WTC11 (cell line): ENCODE measurements at places on chromosomes 7 and 10. TPM values are rescaled to one million over a fixed set of nuclear protein-coding genes. Genes with fewer than 3 reads are reported as not detected.
A peak's percentile ranks its signal among the peaks of the same experiment; 100 is the strongest.

GRCh38 chr10:70816220-70816894 lies 609 bp downstream of the SGPL1 start:
- peak overlapping the region; percentile 86 for H3K4me3 ChIP-seq
- peak overlapping the region; percentile 93 for H3K27ac ChIP-seq
- DNase-seq, result peak; percentile 67
- peaks cover 11% of the 10 kb centered on the region for H3K36me3 ChIP-seq

The LRIT1 gene
- not detected in 3 replicates for total RNA-seq

The IMPDH1 gene
- 42.8 to 54.2 TPM (median 44.1 TPM) in 3 replicates for total RNA-seq

DNA sequence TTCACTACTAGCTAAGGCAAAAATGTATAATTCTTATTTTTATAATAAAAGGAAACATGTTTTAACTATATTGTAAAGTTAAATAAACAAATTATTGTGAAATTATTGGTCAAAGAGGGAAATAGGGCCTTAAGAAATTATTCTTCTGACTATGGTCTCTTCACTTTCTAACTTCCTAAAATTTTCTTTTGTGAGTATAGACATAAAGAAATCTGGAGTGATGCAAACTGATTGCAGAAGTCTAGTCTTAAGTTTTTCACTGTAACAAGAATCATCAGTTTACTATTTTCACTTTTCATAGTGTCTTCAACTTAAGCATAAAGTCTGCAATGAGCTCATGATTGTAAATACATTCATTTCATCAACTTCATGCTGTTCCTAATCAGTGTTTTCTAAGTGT lies 525.4 kb downstream of the TFEC start:
- H3K4me3 ChIP-seq, result no peak overlapping the region
- no peaks in the 10 kb centered on the region for H3K4me1 ChIP-seq
- peaks cover 28% of the 10 kb centered on the region for H3K36me3 ChIP-seq
- H3K27ac ChIP-seq, result no peak overlapping the region
- H3K27me3 ChIP-seq, result no peaks in the 10 kb centered on the region

- no peaks in the 10 kb centered on the region for H3K27me3 ChIP-seq
- peak overlapping the region; percentile 50 for H3K27ac ChIP-seq
These were observed 183.0 kb downstream of the LRRC4 start for GRCh38 chr7:127848241-127848640.

The HYAL4 gene
- not detected in 3 replicates for total RNA-seq

DNA sequence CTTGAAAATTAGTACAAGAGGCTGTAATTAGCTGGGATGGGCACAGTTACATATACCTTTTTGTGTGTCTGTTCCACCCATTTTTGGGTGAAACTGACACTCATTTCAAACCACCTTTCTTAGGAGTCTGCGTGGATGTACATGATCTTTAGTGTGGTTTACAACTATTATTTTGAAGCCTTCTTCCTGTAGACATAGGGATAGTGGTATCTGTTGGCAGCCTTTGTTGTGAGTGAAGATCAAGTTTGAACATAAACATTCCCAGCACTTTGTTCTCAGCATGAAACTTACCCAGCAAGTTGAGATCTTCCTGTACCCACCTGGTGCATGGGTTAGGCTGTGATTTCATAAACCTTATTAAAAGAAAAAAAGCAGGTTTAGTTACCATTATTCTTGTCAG lies 2.0 kb downstream of the BAG3 start:
- H3K36me3 ChIP-seq, result no peaks in the 10 kb centered on the region
- H3K4me1 ChIP-seq, result peaks cover 45% of the 10 kb centered on the region
- peak overlapping the region; percentile 71 for H3K4me3 ChIP-seq
- no peak for DNase-seq
- no peaks in the 10 kb centered on the region; the same call in 1 of the 2 replicates for H3K27me3 ChIP-seq

DNA sequence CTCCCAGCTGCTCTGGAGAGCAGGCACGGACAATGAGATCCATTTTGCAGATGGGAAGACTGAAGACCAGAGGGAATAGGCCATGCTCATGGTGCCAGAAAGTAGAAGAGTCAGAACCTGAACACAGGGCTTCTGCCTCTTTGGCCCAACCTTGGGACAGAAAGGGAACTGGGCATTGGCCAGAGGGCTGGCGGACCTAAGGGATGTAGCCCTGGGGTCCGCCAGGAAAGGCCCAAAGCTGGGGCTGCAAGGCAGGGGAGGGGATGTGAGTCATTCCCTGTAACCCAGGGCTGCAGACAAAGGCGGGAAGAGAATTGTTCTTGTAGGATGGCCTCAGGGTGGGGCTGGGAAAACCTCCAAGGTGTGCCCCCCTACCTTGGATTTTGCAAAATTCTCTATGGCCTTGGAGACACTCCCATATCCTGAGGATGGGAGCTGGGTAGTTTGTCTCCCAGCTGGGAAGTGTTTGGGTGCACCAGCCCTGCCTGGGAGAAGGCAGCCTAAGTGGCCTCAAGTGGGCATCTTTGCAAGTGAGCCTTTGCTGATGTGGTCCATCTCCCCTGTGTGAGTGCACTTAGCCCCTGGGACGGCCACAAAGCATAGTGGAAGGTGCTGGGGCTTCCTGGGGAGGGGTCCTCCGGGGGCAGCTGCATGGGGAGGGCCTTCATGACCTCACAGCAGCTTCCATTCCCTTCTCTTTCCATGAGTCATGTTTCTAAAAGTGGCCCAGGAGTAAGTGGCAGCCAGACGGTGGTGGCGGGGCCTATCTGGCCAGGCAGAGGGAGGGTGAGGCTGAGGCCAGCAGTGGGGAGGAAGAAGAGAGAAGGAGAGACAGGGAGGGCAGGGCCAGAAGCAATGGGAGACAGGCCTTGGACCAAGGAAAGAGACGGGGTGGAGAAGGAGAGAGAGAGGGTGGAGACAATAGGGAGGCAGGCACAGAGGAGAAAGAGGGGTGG lies 9.2 kb downstream of the AQP1 start:
- H3K4me1 ChIP-seq, result 0 out of 2 replicates have a peak, but pooled peaks cover 7% of the 10 kb centered on the region
- H3K4me3 ChIP-seq, result no peak overlapping the region
- H3K27ac ChIP-seq, result no peak overlapping the region
- no peaks in the 10 kb centered on the region for H3K36me3 ChIP-seq
- H3K27me3 ChIP-seq, result no peaks in the 10 kb centered on the region
- peak; percentile 2 for DNase-seq

The PMS2 gene
- 13.7 to 14.8 TPM (median 14.6 TPM) in 3 replicates for total RNA-seq
